ENCODE measurements at places on chromosomes 1 and 21.

DNA sequence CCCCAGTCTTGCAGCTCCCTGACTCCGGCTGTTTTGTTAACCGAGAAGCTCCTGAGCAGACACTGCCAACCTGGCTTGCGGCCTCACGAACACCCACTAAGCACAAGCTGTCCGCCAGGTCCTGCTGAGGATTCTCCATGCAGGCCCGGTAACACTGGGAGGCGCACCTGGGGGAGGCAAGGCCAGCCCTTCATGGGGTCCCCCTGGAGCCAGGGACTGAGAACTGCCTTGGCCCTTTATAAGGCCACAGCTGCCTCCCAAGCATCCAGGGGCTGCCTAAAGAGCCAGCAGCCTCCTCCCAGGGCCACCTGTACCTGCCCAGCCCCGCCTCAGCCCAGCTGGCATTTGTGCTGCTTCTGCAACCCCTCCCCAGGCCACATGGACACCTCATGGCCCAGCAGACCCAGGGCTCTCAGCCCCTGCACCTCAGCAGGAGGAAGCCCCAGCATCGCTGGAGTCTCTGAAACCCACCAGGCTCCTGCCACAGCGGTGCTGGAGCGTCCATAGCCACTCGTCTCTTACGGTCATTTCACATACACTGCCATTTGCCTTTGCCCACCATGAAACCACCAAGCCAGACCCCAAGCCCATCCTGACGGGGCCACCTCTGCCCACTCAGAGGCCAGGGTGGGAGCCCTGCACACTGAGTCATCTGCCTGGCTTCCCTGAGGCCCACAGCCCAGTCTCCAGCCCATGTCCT, 82.5 kb downstream of the NPHP4 start:
- DNase-seq: no peak

DNA sequence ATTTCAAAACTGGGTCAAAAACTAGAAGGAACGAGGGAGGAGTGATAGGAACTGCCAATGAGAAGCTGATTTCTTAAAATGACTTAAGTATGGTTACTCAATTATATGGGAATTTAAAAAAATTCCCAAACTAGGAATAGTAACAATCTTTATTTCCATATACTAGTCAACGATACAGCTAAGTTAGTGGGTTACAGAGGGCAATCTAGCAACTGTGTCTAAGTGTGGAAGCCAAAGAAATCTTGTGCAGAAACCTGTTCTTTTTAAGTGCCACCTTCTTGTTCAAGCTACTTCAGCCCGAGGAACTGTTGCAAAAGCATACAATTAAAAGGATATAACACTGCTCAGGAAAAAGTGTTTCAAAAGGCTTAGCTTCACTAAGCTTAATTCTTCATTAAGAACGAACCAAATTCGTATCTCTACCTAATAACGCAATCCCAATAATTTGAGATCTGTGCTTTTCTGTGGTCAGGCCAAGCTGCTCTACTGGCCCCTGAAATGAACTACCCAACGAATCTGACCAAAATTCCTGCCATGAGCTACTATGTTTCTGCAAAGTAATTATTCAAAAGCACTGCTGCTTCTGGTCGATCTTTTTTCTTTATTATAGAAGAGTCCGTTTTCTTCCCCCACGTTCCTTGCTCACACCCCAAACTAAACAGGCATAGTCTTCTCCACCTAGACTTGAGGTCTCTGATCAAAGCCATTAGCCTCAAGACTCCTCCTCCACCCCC, 1.8 kb downstream of the USP24 start:
- no peak for DNase-seq

DNA sequence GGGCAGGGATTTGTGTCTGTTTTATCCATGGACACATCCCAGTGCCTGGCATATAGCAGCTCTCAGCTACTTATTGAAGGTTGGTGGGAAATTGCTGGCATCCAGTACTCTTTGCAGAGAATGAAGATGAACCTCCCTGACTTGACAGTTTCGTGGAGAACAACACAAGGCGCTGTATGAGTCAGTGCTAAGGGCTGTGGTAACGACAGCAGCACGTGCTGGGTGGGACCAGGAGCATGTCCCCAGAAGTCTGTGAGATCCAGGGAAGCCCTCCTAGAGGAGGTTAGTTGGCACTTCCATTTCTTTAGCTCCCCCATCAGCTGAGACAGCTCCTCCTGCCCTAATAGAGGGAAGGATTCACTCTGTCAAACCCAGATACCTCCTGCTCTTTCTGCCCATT, 25.9 kb upstream of the IL19 start:
- DNase-seq: no peak

DNA sequence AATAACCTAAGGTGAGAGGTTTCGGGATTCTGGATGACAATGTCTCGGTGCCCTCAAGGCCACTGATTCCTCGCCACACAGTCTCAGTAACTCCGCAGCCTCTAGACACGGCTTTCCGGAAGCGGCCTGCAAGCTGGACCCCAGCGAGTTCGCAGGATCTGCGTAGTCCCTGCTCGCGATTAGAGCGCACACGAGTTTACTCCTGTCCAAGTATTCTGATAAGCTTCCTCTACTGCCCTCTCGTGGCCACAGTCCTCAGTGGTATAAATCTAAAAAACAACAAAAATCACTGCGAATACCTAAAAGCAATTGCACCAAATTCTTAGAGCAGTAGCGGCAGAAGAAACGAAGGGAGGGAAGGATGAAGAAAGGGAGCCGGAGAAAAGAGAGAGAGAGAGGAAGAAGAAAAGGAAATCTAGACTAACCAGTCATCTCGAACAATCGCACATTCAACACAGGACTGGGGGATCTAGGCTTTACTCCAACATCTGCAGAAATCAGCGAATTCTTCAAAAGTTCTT, 1.1 kb upstream of the PLXNA2 start:
- no peak for DNase-seq

DNA sequence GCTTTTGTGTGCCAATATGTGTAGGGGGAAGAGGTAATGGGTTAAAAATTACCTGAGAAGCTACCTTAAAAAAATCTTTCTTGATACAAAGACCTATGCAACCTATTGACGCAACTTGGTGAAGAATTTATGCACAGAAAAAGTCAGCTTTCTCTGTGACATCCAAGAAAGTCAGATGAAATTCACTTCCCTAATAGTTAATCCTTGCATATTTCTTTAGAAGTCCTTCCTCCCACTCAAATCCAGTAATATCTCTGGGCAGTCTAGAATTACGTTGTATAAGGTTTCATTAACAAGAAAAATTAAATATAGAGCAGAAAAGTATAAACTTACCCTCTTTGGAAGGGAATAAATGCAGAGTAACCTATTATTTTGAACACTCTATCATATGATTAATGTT, 2.9 kb downstream of the UBAP2L start:
- no peak for DNase-seq

- no peak for DNase-seq
Observed at GRCh38 chr1:239555350-239555749, 169.0 kb downstream of the CHRM3 start.

GRCh38 chr1:39755965-39756659, 15.0 kb downstream of the OXCT2 start:
- DNase-seq: no peak

DNA sequence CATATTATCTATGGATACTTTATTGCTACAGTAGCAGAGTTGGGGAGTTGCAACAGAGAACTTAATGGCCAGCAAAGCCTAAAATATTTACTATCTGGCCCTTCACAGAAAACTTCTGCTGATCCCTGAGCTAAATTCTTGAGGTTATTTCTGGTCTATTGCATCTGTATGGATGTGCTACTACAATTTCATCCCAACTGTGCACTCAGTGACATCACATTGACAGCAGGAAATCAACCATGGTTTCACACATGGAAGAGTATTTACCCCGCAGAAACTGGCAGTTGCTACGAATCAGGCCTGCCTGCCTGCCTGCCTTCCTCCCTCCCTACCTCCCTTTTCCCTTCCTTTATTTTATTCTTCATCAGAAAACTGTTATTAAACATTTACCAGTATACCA, 12.1 kb downstream of the CLCA2 start:
- DNase-seq: no peak

- DNase-seq: no peak
Observed at GRCh38 chr1:89954401-89954800, 40.5 kb upstream of the ZNF326 start.

GRCh38 chr1:28021064-28021463, 61.3 kb downstream of the XKR8 start:
- DNase-seq: no peak

DNA sequence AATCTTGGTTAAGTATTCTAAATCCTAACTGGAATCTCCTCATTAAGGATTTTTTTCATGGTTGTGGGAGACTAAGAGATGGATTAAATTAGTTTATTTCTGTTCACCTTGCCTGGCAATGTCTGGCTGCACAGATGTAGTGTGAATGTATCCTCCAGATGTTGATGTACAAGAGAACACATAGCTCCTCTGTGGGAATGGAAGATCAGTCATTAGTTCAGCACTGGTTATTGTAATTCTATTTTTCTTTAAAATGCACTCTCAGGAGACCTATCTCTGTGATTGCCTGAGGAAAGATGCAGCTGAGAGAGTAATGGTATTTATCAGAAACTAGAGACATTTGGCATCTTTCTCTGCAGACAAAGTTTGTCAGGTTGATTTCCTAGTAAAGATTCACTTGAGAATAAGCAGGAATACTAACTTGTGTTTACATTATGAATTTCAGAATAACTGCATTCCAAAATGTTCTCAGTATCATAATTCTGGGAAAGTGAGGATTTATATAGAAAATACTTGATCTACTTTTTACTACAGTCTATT, 178.6 kb downstream of the GIPC2 start:
- DNase-seq: no peak

DNA sequence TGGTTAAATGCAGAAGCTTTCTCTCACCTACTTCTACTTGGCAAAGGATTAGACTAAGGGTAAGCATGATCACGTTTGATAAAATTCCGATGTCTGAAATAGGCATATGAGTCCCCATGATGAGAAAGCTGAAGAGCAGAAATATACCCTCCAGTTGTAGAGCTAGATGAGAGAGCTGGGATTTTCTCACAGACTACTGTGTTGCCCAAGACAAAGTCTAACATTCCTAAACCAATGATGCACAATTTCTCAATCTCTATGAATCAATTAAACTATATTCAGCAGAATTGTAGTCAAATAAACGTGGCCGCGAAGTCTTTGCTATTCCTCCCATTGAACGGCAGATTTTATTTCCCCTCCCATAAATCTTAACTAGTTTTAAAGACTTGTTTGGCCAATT, 699.2 kb downstream of the KCNT2 start:
- no peak for DNase-seq

DNA sequence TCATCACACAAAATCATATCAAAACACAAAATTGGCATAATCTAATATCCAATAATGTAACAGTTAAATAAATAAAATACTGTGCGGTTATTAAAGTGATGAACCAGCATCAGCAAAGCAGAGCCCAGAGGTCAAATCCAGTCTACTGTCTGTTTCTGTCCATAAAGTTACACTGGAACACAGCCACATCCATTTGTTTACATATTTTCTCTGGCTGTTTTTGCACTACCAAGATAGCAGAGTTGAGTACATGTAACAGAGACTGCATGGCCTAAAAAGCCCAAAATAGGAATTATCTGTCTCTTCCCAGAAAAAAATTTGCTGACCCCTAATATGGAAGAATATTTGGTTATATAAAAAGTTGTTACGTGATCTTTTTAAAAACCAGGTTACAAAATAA, 242.2 kb upstream of the DMRTA2 start:
- no peak for DNase-seq

- no peak for DNase-seq
Observed at GRCh38 chr1:216779686-216780085, 56.5 kb upstream of the ESRRG start.

- no peak for DNase-seq
Observed at GRCh38 chr1:245894843-245895242, 612.2 kb downstream of the SMYD3 start.

DNA sequence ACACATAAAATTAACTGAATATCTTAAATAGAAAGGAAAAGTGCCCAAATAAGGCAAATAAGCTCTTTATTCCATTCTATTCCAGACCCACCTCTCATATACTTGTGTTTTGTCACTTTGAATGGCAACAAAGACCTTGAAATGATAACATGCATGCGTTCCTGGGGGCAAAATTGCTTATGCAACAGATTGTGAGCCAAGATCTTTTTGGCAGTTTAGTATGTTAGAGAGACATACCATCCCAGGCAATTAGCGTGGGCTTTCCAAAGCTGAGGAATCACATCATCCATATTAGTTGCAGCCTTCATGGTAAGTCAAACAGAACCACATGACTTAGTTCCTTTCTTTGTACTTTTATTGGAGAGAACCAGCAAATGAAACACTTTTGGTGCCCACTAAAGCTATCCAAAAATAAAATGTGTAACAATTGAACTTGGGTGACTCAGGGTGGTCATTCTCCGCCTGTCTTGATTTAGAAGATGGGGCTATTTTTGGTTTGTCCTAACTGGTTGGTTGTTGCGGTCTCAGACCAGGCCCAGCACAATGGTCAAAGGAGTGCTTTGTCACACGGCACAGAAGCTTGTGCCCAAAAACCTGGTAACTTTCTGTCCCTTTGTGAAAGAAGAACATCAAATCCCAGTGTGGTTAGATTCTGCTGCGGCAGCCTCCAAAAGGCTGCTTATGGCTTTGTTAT, 68.7 kb upstream of the ATF3 start:
- DNase-seq: no peak

DNA sequence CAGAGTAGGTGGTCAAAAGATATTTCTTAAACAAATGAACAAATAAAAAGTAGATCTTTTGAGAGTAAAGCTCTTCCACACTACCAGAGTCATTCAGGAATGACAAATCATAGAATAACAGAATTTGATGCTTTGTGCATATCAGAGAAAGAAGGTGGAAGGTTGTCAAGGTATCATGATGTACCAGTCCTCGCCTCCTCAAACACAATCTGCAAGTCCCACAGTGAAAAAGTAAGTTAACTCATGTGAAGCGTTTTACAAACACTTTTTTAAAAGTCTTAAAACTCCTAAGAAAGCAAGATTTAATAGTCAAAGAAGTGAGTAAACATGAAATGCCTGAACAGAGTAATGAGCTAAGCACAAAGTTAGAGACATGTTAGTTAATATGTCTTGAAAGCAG, 2.5 kb upstream of the RGS4 start:
- no peak for DNase-seq

All from cortex of kidney (tissue), 1 donor.